ENCODE measurements at places on chromosomes 1 and 21.

GRCh38 chr21:36694593-36695282 is 4.2 kb upstream of the SIM2 start:
- no peak for DNase-seq

DNA sequence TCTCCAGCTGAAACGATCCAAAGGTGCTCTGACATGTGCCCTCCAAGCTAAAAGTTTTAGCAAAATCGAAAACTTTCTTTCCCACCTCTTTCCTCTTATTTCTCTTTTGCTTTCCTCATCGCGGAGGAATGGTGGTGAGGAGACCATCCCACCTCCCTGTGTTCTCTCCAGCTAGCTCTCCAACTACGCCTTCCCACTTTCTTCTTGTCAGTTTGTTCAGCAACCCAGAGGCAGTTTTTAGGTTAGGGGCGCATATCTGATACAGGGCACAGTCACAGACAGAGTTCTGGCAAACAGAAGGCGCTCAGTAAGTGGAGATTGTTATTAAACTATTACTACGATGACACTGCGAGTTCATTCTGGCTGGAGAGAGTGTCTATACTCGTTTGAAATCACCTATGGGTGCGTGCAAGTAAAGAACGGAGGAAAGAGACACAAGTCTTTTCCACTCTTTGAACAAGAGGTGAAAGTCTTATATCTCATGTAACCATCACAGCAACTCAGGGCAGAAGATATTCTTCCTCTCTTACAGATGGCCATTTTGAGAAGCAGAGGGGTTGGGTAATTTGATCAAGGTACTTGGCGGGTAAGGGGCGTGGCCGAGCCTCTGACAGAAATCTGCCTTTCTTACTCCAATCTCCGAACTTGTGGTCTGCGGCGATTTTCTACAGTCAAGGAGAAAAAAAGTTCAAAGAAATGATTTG is 13.9 kb downstream of the HLX start:
- no peak for DNase-seq

DNA sequence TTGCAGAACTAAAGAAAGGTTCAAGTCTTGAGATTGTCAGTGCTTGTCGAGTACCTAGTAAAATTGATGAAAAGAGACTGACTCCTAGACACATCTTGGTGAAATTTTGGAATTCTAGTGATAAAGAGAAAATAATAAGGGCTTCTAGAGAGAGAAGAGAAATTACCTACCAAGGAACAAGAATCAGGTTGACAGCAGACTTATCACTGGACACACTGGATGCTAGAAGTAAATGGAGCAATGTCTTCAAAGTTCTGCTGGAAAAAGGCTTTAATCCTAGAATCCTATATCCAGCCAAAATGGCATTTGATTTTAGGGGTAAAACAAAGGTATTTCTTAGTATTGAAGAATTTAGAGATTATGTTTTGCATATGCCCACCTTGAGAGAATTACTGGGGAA is 16.3 kb downstream of the L1TD1 start:
- DNase-seq, result no peak

- no peak for DNase-seq
Measured at GRCh38 chr1:56688522-56689026, 43.5 kb downstream of the PRKAA2 start.

- DNase-seq, result no peak
Measured at GRCh38 chr1:65339866-65340468, 30.6 kb downstream of the DNAJC6 start.

DNA sequence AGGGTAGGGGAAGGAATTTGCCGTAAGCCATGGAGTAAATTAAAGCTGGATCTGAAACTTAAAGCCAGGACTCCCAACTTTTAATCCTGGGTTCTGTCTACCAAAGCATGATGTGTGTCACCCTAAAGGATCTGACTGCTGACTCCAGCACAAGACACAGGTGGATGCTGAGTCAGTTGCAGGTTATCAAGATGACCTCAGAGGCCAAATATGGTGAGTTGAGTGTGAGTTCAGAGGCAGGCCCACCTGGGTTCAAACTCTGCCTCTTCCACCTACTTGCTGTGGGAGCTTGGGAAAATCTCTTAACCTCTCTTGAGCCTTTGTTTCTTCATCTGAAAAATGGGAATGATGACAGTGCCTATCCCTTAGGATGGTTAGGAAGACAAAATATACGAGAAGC is 16.7 kb upstream of the LDLRAP1 start:
- no peak for DNase-seq
